ENCODE measurements at places on chromosomes 6 and 20.
A peak's percentile ranks its signal among the peaks of the same experiment; 100 is the strongest.

- no peak for DNase-seq
Observed at GRCh38 chr20:60963146-60963545, 288.9 kb upstream of the CDH4 start.

DNA sequence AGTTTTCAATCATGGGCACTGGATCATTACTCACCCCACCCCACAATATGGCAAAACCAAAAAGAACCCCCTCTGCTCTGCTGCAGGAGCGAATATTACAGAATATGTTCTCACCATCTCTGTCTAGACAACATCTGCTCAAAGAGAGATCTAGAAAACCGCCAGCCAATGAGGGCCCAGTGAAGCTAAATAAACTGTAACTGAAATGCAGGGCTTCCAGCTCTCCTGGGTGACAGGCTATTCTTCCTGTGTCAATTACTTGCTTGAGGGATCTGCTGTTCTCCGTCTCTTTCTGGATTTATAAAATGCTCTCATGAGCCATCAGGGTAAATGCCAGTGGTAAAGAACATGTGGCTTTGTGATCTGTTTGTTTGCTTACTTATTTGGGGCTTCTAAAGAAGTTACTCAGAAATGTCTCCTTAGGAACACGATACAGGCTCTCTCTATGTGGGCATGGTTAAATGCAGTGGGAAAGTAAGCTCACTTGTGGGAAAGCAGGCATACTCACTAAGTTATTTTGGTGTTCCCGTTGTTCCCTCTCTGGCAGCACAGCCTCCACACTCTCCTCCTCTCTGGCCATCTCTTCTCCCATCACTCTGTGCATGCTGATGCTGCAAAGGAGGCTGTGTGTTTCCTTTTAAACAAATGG, 44.8 kb downstream of the TTI1 start:
- no peak for DNase-seq

- no peak for DNase-seq
Observed at GRCh38 chr6:118644007-118644406, 7.4 kb downstream of the CEP85L start.

DNA sequence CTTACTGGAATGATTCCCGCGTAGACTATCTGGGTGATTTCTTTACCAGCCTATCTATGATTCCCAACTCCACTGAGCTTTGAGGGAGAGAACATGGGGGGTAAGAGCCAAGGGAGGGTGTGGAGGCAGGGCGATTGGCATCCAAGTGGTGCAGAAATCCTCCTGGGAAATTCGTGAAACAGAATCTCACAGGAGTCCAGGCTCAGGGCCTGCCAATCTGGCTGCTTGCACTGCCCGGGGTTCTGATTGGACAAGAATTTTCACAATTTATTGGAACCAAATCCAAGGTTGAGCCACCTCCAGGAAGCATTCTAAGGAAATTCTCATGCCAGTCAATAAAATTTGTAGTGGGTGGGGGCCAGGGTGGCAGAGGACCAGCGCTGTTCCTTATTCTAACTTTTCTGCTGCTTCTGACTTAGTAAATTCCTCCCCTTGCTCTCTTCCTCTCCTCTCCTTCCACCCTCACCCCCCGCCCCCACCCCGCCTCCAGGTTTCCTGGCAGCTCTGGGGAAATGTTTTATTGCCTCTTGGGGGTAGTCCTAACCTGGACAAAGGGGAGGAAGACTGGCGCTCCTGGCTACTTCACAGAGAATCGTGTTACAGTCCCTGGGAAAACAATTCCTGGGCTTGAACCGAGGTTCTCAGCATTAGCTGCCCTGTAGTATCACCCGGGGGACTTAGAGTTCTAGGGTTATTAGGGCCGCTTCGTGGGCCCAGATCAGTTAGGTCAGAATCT, 3.1 kb downstream of the BMP6 start:
- no peak for DNase-seq

DNA sequence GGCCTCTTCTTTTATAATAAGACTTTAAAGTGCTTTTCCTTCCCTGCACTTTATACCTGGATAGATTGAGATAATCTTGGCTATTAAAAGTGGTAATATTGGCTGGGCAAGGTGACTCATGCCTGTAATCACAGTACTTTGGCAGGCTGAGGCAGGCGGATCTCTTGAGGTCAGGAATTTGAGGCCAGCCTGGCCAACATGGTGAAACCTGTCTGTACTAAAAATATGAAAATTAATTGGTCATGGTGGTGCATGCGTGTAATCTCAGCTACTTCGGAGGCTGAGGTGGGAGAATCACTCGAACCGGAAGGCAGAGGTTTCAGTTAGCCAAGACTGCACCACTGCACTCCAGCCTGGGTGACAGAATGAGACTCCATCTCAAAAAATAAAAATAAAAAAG, 197.1 kb upstream of the RGS17 start:
- no peak for DNase-seq

- no peak for DNase-seq
Observed at GRCh38 chr6:80126657-80127345, 20.3 kb downstream of the BCKDHB start.

GRCh38 chr6:73747289-73747688, 51.3 kb downstream of the CD109 start:
- no peak for DNase-seq

- DNase-seq: no peak
Observed at GRCh38 chr20:13008761-13009681, at the start of gene SPTLC3. SPTLC3 (plus strand) TSS chr20:13008972; CDS start chr20:13009268, 296 bp downstream.

DNA sequence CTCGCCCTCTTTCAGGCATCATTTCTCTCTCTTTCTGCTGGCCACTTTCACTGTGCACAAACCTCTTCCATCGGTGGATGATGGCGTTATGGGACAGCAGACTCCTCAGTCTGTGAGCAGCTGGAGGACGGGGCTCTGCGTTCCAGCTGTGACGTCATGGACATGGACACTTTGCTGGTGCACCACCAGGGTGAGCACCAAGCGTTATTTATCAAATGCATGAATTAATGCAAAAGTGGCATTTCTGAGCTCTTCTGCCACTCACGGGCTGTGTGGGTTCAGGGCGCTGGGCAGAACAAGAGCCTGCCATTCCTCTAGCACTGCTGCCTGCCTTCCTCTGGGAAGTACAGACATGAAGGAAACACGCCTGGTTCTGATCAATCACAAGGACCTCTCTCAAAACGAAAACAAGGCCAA, 82.9 kb upstream of the MPC1 start:
- no peak for DNase-seq

- DNase-seq: no peak
Observed at GRCh38 chr20:44166477-44166876, 20.5 kb downstream of the JPH2 start.

DNA sequence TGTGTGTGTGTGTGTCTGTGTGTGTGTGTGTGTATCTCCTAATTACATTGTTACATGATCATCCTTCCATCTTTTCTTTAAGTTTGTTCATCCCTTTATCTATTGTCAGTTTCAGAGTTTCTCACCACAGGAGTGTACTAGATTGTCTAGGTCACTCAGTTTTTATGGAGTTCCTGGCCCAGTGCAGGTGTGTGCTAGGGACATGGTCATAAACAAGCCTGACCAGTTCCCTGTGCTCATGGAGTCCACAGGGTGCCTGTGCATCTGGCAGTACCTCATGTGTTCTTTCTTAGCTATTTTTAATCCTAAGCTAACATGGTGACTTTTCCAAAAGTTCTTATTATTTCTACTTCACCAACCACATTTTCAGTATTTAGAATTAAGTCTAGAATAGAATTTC, 43.9 kb downstream of the PHACTR2 start:
- DNase-seq: no peak

GRCh38 chr6:15620611-15621010, 42.2 kb downstream of the DTNBP1 start:
- no peak for DNase-seq

DNA sequence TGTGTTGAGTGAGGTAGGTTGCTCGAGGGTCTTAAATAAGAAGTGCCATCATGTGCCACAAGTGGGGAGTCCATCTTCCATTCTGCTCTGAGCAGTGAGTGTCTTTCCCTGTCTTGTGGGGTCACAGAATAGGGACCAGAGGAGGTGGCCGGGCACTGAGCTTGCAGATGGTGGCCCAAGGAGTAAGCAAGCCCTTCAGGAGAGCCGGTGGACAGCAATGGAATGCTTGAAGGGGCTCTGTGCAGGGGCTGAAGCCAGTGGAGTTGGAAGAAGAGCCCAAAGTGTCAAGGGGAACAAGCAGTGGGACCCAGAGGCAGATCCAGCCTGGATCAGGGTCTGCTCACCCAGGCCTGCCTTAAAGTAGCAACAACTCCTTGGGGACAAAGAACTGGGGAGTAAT, 213.5 kb upstream of the SNX9 start:
- no peak for DNase-seq

GRCh38 chr20:50320005-50320900, 129.6 kb downstream of the CEBPB start:
- DNase-seq: no peak

GRCh38 chr6:29762051-29762450, 38.8 kb downstream of the HLA-F start:
- peak; percentile 23 for DNase-seq
